ENCODE measurements at places on chromosomes 6 and 20. TPM values are rescaled to one million over a fixed set of nuclear protein-coding genes. Genes with fewer than 3 reads are reported as not detected.

- no peak for DNase-seq
Observed at GRCh38 chr20:26216025-26216424, 519.4 kb upstream of the ZNF337 start.

The TREM2 gene
- total RNA-seq, result not detected

DNA sequence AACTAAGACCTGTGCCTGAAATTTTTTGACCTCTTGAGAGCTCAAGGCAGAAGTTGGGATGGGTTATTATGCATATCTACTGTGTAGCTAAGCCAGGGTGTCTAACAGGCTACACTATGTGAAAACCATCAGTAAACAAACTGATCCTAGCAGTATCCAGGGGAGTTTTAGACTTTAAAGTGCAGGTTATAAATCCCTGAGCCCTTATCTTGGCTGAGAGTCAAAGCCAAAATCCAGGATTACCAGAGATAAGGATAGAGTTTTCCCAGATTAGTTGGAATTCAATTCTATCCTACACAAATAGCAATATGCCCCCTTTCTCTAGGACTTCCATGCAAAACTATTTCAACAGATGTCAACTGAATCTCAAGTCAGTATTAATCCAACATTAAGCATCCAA, 1229.7 kb downstream of the GRIK2 start:
- DNase-seq, result no peak

GRCh38 chr6:132065556-132065955, 114.4 kb upstream of the CCN2 start:
- DNase-seq, result no peak

DNA sequence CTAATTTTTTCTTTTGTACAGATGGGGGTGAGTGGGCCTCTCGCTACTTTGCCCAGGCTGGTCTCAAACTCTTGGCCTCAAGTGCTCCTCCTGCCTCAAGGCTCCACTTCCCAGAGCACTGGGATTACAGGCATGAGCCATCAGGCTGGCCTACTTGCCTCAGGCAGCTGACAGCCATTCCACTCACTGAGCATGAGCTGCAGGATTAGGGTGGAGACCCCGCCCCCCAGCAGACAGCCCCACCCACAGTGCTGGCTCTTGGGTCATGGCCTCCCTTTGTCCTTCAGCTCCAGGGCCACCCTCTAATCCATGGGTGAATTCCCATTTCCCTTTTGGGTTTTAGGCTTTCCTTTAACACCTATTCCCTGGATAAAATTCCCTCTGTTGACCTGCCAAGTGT, 82.1 kb downstream of the BFSP1 start:
- DNase-seq, result no peak

DNA sequence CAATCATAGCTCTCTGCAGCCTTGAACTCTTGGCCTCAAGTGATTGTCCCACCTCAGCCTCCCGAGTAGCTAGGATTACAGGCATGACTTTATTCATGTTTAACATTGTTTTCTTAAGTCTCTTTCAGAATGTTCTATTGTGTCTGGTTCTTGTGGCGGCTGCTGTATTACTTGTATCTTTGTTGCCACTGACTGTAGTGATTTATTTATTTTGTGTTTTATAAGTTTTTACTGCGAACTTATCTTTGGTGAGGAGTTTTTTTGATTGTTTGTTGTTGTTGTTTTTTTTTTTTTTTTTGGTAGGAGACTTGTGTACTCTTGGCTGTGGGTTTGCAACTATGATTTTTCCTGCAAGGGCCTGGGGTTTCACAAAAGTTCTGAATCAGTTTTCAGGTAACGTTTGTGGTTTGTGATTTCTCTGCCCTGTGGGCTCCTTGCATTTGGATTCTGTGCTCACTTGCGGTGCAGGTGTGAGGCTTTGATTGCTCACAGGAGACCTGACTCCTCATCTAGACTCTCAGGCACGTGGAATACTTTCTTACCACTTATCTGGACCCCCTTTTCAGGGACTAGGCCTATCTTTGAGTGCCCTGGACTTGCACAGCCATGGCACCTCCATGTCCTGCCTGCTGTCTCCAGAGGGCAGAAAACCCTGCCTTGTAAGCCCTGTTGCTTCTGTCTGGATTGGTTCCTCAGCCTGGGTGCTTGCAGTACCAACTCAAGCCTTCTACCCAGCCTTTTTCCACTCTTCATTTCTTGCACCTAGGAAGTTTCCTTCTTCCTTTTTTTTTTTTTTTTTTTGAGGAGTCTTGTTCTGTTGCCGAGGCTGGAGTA, 25.2 kb downstream of the KIF25 start:
- no peak for DNase-seq

DNA sequence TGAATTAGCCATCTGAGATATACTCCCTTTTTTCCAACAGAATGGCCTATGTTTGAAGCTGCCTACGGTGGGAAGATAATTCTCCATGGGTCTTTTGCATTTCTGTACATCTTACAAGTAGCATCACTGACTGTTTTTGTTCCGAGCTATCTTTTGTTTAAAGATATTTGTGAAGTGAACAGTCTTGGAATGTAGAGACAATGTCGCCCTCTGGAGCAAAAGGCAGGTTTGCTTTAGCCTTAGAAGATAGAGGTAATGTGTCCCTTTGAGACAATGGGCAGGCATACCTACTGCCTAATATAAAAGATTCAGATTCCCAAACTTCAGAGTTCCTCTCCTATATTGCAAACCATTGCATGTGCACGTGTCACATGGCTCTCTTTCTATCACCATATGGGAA, 347.8 kb upstream of the CNR1 start:
- DNase-seq, result peak; percentile 33

DNA sequence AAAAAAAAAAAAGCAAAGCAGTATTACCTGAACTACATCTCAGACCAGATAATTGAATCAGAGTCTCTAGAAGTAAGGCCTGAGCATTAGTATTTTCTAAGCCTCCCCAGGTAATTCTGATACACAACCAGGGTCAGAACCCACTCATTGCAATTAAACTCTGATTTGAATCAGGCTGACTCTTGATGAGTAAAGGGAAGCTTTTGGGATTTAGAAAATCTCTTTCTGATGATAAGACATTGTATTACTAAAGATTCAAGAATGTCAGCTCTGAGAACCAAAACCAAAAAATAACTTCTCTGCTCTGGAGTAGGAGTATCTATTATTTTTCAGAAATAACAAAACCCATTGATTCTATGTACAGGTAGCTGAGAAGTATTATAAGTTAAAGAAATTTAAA, 100.1 kb upstream of the COL21A1 start:
- no peak for DNase-seq

GRCh38 chr6:91428296-91428695, 841.4 kb upstream of the MAP3K7 start:
- no peak for DNase-seq

The NFATC2 gene
- total RNA-seq, result 43.7 TPM

DNA sequence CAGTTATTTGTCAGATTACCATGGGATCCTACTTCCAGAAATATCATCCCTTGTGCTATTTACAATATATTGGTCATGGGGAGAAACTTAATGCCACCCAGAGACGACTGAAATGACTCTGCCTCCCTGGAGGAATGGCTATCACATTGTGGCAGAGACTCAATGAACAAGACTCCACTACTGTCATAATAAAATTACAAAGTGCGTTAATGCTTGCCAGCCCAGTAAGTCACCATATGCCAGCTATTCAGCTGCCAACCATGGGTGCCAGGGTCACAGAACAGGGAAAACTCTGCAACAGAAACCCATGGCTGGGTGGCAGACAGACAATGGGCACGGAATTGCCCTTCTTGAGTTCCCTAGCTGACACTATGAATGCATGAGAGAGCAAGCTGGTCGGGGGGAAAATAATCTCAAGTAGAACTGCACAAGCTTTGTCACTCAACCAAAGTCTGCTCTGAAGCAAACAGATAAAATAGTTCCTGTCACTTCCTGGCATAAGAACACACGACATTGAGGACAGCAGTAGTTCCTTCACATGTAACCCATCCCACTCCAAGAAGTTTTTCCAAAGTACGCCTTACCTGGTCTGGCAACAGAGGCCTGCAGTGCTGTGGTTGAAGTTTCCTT, 32.1 kb downstream of the TP53INP2 start:
- no peak for DNase-seq

GRCh38 chr6:7769702-7770101, 43.8 kb downstream of the BMP6 start:
- DNase-seq, result no peak

The GSTA2 gene
- total RNA-seq, result not detected

DNA sequence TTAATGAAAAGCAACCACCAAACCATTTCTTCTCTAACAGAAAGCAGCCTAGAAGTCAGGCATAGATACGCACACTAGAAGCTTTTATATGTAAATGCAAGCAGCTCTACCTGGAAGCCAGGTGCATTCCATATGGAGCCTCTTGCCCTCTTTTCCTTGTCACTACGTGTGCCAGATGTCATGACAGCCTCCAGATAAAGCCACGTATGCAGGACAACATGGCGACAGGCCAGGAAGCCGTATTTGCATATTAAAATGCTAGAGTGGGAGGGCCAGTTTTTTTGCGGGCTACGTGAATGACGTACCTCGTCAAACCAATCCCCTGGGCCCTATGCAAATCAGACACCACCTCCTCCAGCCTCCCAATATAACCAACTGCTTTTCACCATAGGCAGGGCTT, 308.1 kb upstream of the SPTLC3 start:
- DNase-seq, result no peak

- no peak for DNase-seq
Observed at GRCh38 chr6:142544199-142544838, 242.5 kb downstream of the ADGRG6 start.
